AG04450 (cell line): ENCODE measurements at places on chromosomes 7 and 10.

DNA sequence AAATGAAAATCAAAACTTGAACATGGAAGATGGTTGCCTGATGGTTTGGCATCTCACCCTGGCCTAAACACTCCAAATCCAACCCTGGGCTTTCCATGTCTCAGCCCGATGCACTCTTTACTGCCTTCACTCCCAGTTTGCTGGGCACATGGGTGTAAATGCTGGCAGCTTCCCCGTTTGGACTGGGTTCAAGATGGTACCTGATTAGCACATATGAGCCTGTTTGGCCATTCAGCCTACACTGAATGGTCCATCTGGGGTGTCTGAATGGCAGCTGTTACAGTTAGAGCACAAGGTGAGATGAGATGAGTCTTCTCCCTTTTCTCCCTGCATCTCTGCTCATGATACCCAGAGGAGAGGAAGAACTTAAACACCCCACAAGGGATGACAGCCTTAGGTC, 37.1 kb downstream of the ATXN7L1 start:
- no peak for DNase-seq

- DNase-seq = no peak
Measured at GRCh38 chr7:4225361-4225771, 456.7 kb upstream of the FOXK1 start.

DNA sequence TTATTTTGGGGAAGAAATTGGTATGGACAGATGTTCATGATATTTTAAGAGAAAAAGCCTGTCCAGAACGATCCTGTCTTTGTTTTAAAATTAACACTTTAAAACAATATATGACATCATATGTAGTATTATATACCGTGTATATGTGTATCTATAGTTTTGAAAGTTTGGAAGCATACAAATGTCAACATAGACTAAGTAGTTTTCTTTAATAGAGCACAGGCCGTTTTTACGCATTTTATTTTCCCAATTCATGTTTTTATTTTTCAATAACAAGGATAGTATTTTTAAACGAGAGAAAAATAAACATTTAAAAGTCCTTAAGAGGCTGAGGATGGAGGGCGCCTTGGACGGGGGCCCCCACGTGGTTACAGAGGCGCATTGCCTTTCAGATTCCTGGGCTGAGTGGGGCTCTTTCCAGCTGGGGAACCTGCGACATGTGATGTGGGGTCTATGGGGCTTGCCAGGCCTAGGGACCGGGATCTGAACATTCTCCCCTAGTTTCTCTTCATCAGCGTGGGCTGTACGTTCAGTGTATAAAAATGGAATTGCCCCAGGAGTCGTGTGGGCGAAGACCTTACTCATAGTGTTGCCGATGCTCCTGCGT, 127.8 kb upstream of the ZNF746 start:
- DNase-seq = no peak

DNA sequence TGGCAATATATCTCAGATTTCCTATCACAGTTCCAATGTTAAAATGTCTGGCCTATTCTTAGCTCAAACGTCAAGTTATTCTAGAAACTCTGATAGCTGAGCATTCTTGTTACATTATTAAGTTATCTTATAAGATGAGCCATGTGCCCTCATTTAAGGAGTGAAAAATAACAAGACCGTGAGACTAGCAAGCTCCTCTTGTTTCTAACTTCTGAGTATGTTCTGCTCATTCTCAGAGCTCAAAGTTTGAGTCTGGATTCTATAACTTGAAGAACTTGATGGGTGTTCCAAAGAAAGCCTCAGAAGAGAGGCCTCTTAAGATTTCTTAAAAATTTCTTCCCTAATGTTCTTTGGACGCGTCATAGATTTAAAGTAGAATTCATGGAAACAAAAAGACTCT, 215.2 kb downstream of the HTR7 start:
- DNase-seq = no peak

DNA sequence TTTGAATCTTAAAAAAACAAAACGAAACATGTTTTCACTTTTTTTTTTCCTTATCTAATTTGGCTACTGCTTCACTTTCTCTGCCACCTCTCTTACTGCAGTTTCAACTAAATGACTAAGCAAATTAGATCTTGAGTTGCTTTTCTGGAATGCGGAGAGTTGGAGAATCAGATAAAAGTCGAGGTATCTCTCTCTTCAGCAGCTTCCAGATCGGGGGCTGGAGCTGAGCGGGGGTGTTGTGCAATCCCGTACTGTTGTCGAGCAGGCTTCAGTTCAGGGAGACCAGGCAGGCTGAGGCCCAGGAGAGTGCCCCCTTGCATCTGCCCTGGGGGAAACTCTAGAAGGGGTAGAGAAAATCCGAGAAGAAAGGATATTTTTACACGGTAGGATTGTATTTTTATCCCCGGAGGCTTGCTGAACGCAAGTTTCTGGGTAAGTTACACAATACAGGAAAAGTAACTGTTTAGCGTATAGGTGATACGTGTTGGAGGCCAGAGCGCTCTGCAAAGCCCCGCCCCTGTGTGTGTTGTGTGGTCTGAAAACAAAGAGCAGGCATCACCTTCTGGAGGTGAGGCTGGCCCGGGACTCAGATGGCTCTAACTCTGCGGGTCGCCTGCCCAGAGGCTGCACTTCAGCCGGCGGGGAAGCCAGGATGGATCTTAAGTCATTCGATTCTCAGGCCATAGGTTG, 116.6 kb downstream of the KLF6 start:
- DNase-seq = peak; percentile 54

GRCh38 chr10:4064489-4064888, 279.5 kb upstream of the KLF6 start:
- no peak for DNase-seq

- no peak for DNase-seq
Measured at GRCh38 chr10:117164592-117165537, 26.8 kb upstream of the VAX1 start.

GRCh38 chr10:21985541-21985940, 18.0 kb downstream of the DNAJC1 start:
- no peak for DNase-seq

DNA sequence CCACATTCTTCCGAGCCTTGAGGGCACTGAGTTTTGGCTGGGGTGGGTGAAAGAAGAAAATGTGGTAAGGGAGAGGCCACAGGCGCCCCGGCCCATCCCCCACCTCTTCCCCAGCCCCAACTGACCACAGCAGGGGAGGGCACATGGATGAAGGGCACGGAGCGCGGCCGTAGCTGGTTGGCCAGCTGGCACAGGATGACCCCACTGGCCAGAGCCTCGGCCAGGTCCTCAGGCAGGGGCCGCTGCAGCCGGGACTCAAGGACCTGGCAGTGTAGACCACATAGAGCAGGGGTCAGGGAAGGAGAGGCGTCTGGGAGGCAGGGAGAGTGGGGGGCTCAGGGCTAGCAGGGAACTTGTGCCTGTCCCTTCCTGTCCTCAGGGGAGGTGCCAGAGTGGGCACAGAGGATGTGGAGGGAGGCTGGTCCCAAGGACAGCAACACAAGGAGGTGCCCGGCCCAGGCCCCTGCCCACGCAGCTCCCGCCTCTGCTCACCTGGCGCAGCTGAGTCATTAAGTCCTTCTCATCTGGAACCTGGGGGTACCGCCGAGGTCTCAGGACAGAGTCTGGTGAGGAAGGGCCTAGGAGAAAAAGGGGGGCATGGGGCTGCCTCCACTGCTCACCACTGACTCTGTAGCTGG, 2.2 kb upstream of the SAP25 start:
- DNase-seq = no peak

DNA sequence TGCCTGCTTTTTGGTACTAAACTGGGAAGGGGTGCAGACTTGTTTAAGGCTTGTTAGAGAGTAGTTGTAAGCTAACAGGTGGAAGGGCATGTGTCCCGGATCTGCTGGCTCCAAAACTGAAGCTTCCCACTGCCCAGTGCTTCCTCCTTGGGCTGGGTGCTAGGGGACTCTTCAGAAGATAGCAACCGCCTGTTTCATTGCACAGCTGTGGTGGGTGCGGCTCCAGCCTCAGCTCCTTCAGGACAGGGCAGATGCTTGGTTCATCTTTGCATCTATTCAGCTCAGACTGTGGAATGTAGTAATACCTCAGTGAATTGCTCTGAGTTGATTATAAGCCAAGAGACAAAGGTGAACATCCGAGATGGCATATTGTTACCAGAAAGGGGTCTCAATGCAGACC, 527.1 kb downstream of the TYW1 start:
- DNase-seq = no peak
